Activated naive CD4-positive, alpha-beta T cell (primary cell): ENCODE measurements at places on chromosomes 16 and 17.

GRCh38 chr17:50785946-50786570 is 18.7 kb upstream of the ANKRD40CL start:
- DNase-seq: no peak

GRCh38 chr17:40727447-40728231 is 24.1 kb upstream of the KRT24 start:
- no peak for DNase-seq

DNA sequence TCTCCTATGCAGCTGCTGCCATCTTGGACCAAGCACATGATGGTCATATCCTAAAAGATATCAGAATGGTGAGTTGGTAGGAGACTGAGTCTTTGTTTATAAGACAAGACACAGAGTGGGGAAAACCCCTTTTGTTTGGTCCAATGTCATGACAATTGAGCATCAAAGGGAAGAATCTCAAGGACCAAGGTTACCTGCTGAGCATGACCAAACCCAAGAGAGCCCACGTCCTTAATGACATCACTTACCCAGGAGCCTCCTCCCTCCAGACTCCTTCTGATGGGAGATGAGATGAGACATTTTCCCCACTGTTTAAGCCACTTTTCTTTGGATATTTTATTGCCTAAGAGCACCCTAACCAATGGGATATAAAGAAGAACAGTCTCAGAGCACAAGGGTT is 478.1 kb downstream of the NPIPA7 start:
- no peak for DNase-seq

- DNase-seq: no peak
These were observed 506 bp downstream of the ATP5MC1 start for GRCh38 chr17:48892940-48893645.

DNA sequence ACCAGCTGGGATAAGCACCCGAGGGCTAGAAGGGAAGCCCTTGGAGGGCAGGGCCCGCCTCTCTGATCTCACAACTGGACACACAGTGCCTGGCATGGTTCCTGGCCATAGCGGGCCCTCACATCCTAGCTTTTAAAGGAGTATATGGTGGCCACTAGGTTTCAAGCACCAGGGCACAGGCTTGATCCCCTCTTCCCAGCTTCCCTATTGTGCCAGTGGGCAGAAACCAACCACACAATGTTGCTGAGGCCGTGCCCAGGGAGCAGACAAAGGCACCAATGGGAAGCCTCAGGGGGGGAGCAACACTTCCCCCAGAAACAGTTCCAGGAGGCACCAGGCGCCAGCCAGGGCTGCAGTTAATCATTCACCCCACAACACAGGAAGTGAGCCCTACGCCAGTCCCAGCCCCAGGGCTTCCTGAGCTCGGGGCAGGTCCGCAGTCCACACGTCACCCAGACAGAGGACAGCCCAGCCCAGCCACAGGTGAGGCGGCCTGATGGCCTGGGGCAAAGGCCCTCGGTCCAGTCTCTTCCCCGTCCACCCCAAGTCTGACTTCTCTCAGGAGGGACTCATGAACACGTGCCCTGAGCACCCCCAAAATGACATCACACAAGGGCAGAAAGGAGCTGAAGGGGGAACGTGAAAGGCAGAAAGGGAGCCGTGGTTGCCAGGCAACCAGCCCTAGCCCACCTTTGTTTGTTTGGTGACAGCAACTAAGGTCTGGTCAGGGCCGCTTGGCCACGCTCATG is 12.8 kb downstream of the SMIM5 start:
- DNase-seq: no peak

DNA sequence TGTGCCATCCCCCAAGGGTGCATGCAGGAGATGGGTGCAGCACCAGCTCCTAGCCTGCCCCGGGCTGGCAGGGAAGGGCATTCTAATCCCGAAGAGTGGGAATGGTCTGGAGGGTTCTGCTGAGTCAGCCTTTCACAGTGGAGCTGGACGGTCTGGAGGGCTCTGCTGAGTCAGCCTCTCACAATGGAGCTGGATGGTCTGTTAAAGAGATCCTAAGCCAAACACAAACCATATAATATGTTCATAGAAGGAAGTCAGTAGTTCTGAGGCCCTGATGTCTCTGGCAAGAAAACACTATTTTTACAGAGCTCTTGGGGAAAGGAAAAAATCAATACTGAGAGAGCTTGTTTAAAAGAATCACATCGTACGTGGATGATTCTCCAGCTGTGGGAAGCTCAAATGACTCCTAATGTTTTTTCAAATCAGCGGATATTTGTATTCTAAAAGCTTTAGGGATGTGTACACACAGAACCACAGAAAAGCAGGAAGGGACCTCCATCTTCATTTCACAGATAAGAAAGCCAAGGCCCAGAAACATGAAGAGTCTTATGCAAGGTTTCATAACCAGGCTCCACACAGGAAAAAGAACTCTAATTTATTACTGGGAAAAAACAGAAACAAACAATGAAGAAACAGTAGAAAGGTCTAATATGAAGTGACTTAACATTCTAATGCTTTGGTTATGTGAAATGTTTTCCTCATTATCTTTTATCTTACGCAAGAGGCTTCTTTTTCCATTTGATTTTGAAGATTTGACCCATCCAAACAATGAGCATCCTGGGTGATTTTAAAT is 176.3 kb downstream of the VPS53 start:
- no peak for DNase-seq

GRCh38 chr16:49738832-49739231 is 117.1 kb downstream of the ZNF423 start:
- DNase-seq: no peak

GRCh38 chr17:58536542-58536941 is 22.1 kb upstream of the MTMR4 start:
- no peak for DNase-seq

DNA sequence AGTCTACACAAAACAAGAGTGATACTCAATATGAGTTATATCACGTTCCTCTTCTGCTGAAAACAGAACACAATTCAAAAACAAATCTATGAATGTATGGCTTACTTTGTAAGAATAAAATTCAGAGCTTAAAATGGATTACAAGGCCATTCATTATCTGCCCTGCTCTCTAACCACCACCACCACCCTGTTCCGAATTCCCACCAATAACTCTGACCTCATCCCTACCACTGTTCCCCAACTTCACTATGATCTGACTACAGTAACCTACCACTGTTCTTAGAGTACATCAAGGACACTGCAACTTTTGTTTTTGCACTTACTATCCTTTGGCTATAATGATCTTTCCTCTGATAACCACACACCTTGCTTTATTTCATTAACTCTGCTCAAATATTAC is 21.3 kb downstream of the FBXL20 start:
- DNase-seq: no peak

DNA sequence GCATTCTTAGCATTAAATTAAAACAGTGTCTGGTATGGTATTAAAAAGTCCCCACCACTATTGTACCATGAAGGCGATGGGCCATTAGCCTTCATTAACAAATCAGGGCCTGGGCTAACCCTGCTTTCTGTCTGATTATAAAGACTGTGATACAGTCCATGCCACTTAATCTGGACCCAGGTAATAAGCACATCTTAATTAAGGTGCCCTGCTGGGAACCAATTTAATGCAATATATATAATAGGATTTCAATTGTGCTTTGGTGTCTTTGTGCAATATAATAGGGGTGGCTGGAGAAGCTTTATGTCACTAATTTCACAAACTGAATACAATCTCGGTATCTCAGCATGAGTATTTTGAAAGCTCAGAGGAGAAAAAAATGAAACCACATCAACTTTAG is 64.4 kb upstream of the CDH8 start:
- DNase-seq: no peak

DNA sequence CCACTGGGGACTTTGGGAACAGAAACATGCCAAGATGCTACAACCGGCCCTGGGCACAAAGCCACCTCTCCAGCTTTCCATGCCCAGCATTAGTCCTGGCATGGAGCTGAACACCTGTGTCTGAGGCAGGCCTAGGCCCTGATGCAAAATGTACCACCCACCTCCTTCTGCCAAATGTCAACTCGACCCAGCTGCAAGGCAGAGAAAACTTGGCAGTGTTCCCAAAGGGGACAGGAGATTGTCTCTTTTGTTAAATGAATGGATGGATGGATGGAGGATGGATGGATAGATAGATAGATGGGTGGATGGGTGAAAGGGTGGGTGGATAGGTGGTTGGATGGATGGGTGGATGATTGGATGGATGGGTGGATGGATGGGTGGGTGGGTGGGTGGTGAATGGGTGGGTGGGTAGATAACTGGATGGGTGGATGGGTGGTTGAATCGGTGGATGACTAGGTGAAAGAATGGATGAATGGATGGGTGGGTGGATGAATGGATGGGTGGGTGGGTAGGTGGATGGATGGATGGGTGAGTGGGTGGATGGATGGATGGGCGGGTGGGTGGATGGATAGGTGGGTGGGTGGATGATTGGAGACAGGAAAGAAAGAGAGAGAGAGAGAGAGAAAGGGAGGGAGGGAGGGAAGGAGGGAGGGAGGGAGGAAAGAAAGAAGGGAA is 73.4 kb upstream of the TNRC6C start:
- no peak for DNase-seq

DNA sequence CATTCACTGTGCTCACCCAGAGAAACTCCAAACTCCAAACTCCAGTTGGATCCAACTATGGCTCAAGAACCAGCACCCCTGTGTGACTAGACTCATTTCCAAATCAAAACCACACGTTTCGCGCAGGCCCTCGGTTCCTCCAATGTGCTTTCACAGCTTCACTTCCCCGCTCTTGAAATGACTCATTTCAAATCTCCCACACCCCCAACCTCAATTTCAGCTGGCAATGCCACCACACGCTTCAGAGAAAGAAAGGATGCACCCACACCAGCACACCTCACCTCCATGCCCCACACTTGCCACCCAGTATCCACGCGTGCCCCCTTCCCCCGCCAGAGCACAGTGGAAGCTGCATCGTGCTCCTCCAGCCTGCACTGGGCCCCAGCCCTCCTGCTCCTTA is 9.0 kb downstream of the TMEM92 start:
- no peak for DNase-seq

DNA sequence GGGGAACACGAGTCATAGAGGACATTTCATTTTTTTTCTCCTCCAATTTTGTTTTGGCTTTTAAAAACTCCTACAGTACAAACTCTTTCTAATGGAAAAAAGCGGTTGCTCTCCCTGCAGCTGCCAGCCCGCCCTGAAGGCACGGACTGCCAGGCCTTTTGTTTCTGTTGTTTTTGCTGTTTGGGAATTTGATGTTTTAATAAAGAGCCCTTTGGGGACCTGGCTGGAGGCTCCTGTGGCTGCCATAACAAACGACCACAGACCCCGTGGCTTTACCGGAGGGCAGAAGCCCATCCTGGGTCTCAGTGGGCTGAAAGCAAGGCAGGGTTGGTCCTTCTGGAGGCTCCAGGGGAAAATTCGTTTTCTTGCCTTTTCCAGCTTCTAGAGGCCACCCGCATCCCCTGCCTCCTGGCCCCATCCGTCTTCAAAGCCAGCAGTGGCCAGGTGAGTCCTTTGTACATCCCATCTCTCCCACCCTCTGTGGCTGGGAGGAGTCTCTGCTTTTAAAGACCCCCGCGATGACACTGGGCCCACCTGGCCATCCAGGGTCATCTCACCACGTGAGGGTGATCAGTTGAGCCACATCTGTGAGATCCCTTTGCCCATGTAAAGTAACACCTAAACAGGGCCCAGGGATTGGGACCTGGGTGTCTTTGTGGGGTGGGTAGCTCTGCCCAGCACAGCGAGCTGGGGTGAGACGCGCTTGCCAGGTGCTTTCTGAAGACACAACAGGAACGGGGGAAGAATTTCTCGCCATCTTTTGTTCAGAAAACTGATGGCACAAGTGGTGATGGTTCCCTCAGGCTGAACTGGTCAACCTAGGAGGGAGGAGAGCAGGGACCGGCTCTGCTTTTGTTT is 113.9 kb downstream of the BANP start:
- no peak for DNase-seq

- DNase-seq: no peak
These were observed 434.0 kb upstream of the MON1B start for GRCh38 chr16:76756951-76757350.

DNA sequence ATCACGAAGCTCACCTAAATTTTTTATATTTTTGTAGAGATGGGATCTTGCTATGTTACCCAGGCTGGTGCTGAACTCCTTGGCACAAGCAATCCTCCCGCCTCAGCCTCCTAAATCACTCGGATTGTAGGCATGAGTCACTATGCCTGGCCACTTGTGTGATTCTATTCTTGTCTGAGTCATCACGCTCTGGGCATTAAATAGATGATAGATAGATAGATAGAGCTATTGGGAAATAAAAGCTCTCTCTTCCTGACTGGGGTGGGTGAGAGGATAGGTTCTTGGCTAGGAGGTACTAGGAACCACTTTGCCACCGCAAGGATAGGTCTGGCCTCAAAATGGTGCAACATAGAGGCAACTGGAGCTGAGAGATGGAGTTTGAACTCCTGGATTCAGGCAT is 21.4 kb upstream of the CACNG3 start:
- DNase-seq: no peak

DNA sequence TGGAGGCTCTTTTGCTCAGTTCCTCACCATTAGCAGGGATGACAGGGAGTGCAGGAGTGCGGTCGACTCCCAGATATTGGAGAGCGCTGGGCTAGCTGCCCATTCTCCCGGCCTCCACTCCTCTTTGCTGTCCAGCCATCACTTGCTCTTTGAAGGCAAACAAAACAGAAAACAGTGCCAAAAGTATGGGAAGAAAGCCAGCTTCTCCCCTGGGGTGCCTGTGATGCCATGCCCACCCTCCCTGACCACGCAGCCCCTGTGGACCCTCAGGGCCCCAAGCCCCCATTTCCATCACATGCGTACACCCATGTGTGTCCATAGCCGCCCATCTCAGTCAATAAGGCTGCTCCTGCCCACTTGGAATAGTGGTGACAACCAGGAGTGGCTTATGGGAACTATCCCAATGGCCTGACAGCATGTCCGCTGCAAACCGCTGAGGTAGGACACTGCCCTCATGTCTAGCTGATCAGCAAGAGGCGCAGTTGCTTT is 30.0 kb downstream of the MAPT start:
- DNase-seq: no peak

DNA sequence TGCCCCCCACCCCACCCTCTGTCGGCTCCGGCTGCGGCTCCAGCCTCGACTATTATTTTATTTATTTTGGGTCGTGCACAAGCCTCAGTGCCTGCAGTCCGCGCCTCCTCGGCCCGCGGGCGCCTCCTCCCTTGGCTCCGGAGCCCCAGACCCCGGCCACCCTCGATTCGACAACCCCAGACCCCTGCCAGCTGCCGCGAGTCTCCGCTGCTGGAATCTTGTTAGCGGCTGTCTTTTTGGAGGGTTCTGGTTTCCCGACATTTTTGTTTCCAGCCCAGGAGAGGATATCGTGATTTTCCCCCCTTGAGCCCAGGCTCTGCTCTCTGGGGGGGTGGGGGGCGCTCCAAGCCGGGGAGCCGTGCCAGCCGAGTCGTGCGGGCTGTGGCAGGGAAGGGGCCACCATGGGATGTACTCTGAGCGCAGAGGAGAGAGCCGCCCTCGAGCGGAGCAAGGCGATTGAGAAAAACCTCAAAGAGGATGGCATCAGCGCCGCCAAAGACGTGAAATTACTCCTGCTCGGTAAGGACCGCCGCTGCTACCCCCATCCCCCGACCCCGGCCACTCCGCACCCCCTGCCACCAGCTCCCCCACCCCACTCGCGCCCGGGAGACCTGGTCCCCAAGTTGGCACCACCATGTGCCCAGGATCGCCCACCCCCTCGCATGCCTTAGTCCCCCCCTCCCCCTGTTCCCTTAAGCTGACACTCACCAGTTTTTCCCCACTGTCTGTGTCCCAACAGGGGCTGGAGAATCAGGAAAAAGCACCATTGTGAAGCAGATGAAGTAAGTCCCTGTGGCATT is 746 bp downstream of the GNAO1 start:
- DNase-seq: no peak
